ENCODE measurements at places on chromosomes 13 and 19. TPM values are rescaled to one million over a fixed set of nuclear protein-coding genes. Genes with fewer than 3 reads are reported as not detected.

Gene INSL3
- 7.9 TPM for total RNA-seq

DNA sequence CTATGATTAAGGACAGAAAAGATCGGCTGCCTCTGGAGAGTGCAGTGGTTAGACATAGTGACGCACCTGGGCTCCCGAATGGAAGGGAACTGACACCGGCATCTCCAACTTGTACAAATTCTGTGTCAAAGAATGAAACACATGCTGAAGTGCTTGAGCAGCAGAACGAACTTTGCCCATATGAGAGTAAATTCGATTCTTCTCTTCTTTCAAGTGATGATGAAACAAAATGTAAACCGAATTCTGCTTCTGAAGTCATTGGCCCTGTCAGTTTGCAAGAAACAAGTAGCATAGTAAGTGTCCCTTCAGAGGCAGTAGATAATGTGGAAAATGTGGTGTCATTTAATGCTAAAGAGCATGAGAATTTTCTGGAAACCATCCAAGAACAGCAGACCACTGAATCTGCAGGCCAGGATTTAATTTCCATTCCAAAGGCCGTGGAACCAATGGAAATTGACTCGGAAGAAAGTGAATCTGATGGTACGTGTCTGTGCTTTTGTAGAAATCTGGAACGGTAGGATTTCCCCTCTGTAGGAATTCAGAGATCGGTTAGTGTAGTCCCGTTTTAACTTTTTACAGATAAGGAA, 16.9 kb downstream of the ERCC5 start:
- DNase-seq: no peak

DNA sequence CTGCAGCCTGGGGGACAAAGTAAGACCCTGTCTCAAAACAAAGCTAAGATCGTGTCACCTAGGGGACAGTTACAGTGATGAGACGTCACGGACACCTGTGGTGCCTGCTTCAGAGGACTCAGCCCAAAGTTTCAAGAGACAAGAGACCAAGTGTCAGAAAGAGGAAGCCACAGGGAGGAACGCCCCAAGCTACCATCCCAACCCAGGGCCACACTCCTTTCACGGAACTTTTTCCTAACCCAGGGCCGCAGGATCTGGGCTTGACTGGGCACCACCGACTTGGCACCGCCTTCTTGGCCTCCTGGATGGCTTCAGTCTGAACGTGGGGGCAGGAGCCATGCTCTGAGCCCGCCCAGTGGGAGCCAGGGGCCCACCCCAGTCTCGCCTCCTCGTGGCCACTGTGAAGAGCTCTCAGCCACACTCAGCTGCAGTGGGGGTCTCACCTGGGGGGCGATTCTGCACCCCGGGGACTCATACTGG, 8.5 kb downstream of the MOB3A start:
- DNase-seq: peak; percentile 53

DNA sequence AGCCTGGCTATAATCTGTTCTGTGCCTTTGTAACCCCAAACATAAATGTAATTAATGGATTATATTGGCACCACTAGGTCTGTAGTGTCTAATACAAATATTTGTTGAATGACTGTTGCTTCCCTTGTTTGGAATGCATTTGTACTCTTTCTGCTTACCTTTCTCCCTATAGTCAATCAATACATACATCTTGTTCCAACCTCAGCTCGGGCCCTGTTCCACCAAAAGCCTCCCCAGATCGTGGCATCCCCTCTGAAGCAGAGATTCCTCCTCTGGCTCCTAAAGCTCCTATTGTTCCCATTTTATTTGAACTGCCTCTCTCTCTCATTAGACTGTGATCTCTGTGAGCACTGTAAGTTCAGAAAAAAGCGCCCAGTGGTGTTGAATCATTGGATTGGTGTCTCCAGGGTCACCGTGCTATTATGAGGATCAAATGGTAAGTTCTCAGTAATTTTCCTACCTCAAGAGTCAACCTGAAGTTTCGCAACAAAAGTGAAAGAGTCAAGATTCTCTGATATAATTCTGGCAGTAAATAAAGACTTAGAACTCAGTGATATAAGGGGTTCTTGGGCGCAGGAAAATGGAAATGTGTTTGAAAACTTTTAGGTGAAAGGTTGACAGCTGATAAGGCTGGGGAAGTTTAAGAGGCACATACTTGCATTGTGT, 151.5 kb downstream of the KLF5 start:
- DNase-seq: no peak

DNA sequence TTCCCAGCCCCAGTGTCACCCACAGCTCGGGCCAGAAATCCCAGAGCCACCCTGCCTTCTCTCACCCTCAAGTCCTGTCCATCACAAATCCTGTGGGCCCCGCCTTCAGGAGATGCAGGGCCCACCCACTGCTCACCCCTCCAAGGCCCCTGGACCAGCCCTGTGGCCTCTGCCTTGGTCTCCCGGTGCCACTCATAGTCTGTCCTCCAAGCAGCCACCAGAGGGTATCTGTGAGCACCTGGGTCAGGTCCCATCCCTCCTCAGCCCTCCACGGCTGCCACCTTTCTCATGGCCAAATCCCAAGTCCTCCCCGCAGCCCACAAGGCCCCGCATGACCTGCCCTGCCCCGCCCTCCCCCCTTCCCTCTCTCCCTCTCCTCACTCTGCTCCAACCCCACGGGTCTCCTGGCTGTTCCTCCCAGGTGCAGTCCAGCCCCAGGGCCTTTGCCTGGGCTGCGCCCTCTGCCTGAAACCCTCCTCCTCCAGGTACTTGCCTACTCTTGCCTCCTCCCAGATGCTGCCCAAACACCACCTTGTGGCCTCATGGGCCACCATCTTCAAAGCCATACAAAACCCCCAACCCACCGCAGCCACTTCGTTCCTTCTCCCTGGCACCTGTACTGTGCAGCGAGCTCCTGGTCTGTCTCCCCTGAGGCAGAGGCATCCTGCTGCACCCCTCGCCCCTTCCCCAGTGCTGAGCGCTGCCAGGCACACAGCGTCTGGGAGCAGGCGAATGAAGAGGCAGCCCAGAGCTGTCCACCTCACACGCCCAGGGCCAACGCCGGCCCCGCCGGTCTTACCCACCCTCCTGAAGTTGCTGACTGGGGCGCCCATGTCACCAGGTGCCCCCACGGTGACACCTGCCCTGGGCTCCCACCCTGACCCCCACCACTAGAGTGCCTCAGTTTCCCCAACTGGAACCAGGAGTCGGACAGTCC, 13.2 kb upstream of the UQCR11 start:
- peak; percentile 29 for DNase-seq

DNA sequence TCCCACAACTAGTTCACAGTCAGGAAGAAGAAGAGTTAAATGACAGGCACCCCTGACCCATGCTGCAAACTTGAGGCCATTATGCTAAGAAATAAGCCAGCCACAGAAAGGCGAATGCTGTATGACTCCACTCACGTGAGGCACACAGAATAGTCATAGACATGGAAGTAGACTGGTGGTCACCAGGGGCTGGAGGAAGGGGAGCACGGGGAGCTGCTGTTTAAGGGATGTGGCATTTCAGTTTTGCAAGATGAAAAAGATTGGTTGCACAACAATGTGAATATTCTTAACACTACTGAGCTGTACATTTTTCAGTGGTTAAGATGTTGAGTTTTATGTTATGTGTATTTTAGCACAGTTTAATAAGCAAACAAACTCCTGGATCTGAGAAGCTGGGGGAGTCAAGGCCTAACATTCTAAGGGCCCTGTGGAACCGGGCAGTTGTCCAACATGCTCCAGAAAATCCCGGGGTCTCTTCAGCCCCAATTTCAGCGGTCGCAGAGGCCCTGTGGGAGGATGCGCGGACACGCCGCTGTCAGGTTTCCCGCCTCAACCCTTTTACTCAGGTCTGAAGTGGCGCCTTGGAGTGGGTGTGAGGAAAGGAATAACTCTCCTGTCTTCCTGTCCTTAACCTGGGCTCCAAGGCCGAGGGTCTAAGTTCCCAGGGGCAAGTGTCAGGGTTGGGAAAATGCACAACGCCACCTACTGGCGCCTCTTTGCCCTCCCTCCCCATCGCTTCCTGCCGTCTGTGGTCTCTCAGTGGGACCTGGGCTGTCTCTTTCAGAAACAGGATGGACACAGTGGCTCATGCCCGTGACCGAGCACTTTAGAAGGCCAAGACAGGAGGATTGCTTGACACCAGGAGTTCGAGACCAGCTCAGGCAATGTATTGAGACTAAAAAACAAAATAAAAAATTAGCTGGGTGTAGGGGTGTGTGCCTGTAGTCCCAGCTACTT, 4.4 kb upstream of the TMEM272 start:
- DNase-seq: peak; percentile 48

DNA sequence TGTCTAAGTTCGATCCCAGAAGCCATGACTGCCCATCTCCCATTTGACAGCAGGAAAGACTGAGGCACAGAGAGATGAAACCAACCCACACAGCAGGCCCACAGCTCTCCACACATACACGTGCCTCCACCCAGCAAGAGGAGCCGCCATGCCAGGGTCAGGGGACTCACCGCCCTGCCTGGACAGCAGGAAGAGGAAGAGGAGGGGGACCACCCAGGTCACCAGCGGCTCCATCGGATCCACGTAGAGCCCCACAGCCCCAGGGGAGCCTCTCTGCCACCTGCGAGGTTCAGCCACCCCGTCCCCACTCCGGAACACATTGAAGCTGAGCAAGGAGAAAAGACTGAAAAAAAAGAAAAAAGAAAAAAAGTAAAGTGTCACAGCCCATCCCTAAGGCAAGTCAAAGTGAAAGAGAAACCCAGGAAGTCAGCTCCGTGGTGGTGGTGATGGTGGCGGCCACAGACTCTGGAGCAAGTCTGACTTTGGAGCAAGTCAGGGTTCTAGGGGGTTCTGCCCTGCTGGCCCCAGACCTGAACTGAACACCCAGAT, at the start of gene IL12RB1:
Gene IL12RB1, minus strand, starts transcription at position 345 of the 549 bp plus-strand sequence. Its CDS starts 111 bp downstream, at position 234.
- peak; percentile 83 for DNase-seq

- peak; percentile 40 for DNase-seq
Measured at GRCh38 chr13:49421391-49421790, 22.5 kb downstream of the CAB39L start.

GRCh38 chr13:35552172-35552844, 75.8 kb upstream of the MAB21L1 start:
- no peak for DNase-seq

Gene FGF9
- total RNA-seq: 0.08 TPM

DNA sequence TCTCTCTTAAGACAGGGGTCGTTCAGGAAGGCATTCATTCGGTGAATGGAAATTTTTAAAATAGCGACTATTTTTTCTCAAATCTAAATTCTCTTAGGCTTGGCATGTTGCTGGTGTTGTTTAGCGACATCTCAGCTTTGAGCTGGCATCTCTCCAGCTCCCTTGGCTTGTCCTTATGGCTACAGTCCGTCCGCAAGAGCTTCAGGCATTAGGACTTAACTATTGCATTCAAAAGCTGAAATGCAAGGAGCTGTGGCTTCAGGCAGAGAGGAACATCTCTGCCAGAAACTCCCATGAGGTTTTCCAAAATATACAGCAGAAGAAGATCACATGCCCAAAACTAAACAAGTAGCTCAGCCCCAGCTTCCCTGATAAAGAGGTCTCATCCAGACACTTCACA, 578.5 kb downstream of the EFNB2 start:
- no peak for DNase-seq

- DNase-seq: no peak
Measured at GRCh38 chr19:30547246-30547645, 175.1 kb downstream of the ZNF536 start.

- no peak for DNase-seq
Measured at GRCh38 chr13:38498271-38498670, 148.6 kb downstream of the UFM1 start.
